Activated gamma-delta T cell treated with Interleukin-2 at 50 U/mL for 16 hours (primary cell): ENCODE measurements at places on chromosomes 7 and 10.
A peak's percentile ranks its signal among the peaks of the same experiment; 100 is the strongest.

DNA sequence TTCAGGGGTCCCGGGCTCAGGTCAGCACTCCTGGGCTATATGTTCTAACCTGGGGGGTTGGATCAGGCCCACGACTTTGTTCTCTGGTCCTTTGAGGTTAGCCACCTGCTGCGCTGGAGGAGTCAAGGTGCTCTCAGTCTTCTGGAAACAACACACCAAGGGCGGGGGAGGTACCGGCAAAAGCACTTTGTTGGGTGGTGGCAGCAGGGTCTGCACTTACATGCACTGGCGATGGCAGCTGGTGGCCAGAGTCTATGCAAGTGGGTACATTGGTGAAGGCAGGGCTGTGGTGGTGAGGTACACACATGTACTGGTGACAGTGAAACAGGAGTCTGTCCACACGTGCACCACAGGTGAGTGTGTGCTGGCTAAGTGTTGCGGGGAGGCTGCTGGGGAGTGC is 194.2 kb upstream of the MAGI2 start:
- DNase-seq: no peak

DNA sequence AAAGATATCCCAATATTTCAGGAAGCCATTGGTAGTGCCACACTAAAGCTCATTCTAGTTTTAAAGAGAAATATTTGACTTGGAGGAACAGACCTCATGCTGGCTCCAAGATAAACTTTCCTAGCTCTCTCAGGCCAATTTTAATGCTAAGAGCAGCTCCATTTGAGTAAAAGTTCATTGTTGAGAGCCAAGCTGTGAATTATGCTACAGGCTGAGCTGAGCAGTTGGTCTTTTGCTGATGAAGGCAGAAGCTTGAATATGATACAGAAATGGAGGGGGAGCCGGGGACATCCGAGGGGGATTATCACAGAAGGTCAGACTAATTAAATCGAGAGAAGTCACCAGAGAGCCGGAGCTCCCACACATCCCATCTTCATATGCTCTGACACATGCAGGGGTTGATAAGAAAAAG is 175.7 kb upstream of the AUTS2 start:
- no peak for DNase-seq

GRCh38 chr10:87575851-87576250 is 71.2 kb downstream of the MINPP1 start:
- DNase-seq: no peak

- no peak for DNase-seq
Observed at GRCh38 chr10:2744547-2745200, 322.7 kb upstream of the PFKP start.

- DNase-seq: no peak
Observed at GRCh38 chr7:100085515-100085914, 3.3 kb upstream of the COPS6 start.

- DNase-seq: no peak
Observed at GRCh38 chr7:142787783-142788182, 17.0 kb downstream of the PRSS2 start.

DNA sequence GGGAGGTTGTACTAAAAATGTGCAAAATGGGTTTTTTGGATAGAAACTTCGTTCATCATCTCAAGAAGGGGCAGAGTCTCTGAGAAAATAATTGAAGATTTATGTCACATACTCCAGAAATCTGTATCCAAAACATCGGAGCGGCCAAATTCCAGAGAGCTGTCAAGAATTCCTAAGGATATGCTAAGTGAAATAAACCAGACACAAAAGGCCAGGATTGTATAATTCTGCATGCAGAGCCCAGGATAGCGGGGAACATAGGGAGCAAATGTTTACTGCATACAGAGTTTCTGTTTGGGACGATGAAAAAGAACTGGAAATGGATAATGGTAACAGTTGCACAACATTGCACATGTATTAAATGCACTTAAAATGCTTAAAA is 224.2 kb upstream of the AUTS2 start:
- no peak for DNase-seq

GRCh38 chr7:22173685-22174573 is 183.0 kb downstream of the RAPGEF5 start:
- DNase-seq: no peak

- DNase-seq: no peak
Observed at GRCh38 chr10:122363311-122363710, 11.2 kb upstream of the PLEKHA1 start.

DNA sequence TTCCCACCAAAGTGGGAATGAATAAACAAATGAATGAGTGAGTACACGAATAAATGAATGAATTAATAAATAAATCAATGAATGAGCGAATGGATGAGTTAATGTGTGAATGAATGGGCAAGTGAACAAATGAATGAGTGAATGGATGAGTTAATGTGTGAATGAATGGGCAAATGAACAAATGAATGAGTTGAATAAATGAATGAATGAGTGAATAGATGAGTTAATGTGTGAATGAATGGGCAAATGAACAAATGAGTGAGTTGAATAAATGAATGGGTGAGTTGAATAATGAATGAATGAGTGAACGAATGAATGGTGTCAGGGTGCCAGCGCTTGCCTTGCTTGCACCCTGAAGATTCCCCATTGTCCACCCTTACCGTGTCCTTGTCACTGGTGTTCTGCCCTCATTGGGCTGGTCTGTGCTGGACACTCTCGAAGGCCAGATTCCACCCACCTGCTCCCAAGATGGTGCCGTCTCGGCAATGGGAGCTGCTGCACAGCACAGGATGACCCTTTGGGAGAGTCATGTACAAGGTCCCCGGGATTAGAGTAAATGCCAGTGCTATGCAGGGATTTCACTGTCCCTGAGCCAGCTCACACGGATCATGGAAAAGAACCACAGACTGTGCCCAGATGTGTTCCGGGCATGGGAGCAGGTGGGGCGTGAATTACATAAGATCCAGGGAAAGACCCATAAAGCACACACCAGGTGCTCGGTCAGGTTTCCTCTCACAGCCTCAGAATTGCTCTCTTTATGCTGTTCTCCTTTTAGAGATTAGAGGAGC is 83.2 kb downstream of the CAMK1D start:
- no peak for DNase-seq

- DNase-seq: no peak
Observed at GRCh38 chr10:48469516-48470020, 135.3 kb downstream of the ARHGAP22 start.

GRCh38 chr7:29343399-29343798 is 148.8 kb downstream of the CHN2 start:
- DNase-seq: no peak

GRCh38 chr7:37395618-37396259 is 52.9 kb downstream of the ELMO1 start:
- no peak for DNase-seq

GRCh38 chr10:36023939-36024338 is 381.8 kb upstream of the FZD8 start:
- DNase-seq: no peak

- peak; percentile 5 for DNase-seq
Observed at GRCh38 chr10:77925795-77926565, 575 bp downstream of the DLG5 start.

DNA sequence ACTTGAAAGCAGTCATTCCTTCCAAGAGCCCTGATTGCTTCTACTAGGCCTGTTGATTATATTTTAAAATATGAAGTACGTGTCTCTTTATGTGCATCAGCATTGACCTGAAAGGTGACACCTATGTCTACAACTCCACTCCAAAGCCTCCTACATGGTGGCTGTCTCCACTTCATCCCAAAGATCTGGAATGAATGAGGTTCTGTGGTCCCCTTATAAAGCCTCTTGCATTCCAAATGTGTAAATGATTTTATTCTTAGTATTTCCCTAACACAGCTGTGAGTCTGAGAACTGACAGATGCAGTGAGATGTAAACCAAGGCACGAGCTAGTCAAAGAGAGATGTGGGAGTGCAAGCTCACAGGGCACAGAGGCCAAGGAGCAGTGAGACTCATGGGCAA is 176.0 kb upstream of the SVIL start:
- DNase-seq: no peak

- no peak for DNase-seq
Observed at GRCh38 chr7:1922071-1922869, 252.2 kb downstream of the ELFN1 start.

- no peak for DNase-seq
Observed at GRCh38 chr7:55144333-55145317, 125.8 kb downstream of the EGFR start.

- no peak for DNase-seq
Observed at GRCh38 chr7:77529279-77529678, 7.8 kb upstream of the PTPN12 start.

DNA sequence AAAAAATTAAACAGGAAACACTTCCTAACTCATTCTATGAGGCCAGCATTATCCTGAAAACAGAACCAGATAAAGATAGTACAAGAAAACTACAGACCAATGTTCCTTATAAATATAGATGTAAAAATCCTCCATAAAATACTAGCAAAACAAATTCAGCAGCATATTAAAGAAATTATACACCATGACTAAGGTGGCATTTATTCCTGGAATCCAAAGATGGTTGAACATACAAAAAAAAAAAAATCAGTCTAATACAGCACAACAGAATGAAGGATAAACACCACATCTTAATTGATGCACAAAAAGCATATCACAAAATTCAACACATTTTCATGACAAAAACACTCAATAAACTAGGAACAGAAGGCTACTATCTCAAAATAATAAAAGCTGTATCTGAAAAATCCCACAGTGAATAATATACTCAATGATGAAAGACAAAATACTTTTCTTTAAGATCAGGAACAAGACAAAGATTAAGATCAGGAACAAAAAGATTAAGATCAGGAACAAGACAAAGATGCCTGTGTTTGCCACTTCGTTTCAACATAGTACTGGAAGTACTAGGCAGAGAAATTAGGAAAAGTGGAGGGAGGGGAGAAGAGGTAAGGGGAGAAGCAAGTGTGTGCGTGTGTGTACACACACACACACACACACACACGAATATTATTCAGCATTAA is 95.6 kb downstream of the SNX13 start:
- DNase-seq: no peak

DNA sequence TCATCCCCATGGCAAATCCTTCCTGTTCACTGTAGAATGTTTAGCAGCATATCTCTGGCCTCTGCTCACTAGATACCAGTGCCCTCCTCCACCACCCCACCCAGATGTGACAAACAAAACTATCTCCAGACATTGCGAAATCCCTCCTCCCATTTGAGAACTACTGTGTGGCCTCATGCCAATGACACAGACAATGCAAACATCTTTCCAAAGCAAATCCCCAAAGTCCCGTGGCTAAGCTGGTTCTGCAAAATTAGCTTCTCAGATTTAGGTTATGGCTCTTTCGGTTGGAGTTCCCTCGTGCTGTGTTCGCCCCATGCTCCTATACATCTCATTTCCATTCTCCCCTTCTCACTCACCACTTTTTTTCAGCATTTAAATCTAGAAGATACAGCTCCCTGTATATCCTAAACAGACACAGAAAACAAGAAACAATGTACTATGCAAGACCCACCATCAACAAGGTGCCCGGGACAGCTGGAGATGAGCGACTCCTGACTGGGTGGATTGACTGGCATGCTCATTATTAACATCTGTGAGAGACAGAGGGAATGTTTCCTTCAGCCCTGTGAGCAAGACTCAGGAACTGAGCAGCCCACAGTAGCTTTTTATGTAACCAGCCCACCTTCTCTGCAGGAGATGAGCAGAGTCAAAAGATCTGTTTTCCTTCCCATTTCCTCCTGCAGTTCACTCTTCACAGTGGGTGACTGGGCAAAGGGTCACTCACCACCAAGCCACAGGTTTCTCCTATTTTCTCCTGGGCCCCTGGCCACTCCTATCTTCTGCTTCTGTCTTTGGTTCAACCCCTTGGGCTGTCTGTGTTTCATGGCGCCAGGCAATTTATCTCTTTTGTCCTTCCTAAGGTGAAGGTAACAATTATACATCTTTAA is 225.7 kb upstream of the AOAH start:
- no peak for DNase-seq

DNA sequence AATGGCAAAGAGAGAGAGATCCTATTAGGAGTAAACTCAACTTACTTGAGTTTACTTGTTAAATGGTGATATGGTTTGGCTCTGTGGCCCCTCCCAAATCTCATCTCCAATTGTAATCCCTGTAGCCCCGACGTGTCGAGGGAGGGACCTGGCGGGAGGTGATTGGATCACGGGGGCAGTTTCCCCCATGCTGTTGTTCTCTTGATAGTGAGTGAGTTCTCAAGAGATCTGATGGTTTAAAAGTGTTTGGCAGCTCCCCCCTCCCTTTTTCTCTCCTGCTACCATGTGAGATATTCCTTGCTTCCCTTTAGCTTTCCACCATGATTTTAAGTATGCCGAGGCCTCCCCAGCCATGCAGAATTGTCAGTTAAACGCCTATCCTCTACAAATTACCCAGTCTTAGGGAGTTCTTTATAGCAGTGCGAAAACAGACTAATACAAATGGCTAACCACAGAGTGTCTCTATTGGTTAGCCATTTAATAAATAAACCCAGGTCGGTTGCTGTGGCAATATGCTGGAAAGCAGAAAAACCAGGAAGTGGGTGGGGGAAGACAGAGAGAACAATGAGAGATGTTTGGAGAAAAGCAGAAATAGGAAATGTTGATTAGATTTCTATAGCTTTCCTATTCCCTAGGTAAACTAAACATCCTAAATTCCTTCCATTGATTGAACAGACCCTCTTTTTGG is 3.0 kb upstream of the STMP1 start:
- DNase-seq: no peak

GRCh38 chr10:60142736-60143135 is 236.4 kb upstream of the CCDC6 start:
- DNase-seq: no peak
